ENCODE measurements at places on chromosomes 4 and X.

DNA sequence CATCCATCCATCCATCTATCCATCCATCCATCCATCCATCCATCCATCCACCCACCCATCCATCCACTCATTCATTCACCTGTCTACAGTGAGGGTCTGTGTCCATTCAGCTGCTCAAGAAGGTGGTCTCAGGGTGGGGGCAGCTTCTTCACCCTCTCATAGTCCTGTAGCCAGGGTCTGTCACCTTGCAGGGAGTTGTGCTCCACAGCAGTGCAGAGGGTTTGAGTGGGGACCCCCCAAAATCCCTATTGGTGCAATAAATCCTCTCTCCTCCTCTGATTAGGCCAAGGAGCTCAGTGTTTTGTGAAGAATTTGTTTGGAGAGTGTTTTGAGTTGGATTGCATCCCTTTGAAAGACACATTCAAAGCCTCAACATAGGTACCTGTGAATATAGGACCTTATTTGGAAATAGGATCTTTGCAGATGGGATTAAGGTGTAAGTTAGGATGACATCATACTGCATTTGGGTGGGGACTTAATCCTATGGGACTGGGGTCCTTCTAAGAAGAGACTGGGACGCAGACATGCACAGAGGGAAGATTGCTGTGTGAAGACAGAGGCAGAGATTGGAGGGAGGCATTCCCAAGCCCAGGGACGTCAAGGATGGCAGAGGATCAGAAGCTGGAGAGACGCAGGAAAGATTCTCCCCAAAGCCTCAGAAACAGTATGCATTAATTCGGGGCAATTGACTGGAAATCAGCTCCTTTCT, 12.0 kb downstream of the P2RY8 start:
- DNase-seq: no peak

DNA sequence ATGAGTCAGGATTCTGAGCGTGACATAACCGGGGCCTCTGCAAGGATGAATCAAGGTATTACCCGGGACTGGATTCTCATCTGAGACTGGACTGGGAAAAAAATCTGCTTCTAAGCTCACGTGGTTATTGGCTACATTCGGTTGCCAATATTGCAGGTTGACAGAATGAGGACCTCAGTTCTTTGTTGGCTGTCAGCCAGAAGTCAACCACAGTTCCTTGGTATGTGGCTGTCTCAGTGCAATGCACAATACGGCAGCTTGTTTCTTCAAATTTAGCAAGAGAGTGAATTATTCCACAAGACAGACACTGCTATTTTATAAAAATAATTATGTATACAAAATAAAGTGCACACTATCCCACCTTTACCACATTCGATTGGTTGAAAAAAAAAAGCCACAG, 424.2 kb downstream of the KLHL4 start:
- DNase-seq: peak; percentile 7

DNA sequence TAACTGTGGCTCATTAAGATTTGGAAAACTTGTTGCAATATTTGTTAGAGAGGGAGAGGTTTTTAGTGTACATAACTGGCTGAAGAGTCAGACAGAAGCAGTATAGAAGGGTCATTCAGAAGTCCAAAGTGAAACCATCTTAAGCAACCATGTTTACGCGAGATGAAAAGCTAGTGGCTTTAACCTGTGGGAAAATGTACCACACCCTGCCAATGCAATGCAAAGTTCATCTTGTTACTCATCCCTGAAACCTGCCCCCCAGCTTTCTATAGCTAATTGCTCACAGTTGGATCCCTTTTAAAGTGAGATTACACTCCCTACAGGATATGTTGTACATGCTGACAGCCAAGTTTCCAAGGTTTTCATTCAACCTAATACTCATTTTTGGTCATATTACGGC, 96.7 kb upstream of the RAPGEF2 start:
- no peak for DNase-seq

DNA sequence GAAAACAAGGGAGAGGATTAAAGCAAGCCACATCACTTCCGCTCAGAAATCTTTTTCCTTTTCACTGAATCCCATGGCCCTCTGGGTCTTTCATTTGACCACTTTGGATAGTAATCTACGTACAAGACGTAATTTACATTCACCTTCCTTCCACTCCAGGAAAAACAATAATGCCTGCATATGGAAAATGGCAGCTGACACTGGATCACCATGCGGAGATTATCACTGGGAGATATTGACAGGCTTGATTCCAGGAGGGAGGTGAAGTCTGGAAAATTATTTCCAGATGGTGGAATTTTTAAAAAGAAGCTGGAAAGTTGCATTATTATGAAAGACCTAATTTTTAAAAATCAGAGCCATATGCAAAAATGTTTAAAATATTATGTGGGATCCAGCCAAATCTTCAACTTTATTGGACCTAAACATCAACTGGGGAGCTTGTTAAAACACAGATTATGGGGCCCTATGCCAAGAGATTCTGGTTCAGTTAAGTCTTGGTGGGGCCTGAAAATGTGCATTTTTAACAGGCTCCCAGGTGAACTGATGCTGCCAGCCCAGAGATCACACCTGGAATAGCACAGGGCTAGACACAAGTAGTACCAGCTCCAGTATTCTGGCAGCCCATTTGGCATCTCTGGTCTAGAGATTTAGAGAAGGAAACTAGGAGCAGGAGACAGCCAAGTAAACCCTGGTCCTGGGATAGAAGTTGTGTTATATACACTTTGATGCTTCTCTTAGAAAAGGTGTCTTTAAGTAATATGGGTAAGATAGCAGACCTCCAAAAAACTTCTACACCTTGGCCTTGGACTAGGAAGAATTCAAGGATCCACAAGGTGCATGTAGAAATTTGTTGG, 290.3 kb upstream of the LDB2 start:
- DNase-seq: no peak

Measured in brain (organoid and tissue), 16 donors.